Posterior vena cava (tissue), 2 donors: ENCODE measurements at places on chromosomes 4 and X.

GRCh38 chr4:7529368-7530080 is 94.8 kb upstream of the PSAPL1 start:
- DNase-seq: no peak

DNA sequence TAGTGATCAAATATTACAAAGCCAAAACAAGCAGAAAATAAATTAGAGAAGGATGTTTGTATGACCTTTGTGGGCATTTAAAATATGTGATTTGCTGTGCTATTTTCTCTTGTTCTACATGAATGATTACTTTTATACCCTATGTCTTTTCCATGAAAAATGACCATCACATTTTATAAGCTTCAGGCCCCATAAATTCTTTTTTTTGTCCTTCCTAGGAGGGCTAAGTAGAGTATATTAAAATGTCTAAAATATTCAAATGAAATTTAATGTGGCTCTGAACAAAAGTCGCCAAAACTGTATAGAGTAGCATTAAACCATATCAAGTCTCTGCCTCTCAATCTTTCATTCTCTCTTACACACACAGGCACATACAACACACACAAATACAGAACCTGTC is 15.9 kb upstream of the EMCN start:
- DNase-seq: no peak

DNA sequence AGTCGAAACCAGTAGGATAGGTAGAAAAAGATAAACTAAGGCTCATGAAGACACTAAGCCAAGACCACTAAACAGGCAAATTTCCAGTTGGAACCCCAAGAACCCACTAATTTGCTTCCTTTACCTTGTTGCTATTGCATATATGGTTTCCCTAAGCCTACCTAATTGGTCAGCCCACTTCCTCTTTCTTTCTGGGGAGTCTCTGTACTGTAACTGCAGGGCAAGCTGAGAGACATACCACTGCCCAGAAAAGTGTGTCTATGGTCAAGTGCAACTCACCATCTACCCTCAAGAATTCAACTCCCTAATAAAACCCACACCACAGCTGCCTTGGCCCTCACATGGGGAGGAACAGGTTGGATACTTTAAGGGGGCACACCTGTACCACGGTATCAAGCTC is 28.6 kb downstream of the IDS start:
- DNase-seq: no peak

- DNase-seq: no peak
These were observed 12.3 kb downstream of the PPP3CA start for GRCh38 chr4:101334963-101335572.

DNA sequence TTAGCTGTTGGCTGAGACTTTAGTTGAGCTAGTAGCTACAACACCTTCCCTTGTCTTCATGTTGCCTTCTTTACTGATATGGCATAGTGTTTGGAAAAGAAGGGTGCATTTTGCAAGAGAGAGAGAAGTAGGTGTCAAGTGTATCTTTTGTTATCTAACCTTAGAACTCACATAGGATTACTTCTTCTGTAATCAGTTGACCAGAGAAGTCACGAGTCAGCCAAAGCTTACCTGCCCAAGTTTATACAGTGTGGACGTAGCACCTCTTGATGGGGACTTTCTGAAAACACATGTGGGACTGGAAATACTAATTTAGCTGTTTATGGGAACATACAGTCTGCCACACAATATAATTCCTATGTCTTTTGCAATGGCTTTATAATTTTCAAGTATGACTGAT is 56.0 kb downstream of the UGT8 start:
- DNase-seq: no peak

DNA sequence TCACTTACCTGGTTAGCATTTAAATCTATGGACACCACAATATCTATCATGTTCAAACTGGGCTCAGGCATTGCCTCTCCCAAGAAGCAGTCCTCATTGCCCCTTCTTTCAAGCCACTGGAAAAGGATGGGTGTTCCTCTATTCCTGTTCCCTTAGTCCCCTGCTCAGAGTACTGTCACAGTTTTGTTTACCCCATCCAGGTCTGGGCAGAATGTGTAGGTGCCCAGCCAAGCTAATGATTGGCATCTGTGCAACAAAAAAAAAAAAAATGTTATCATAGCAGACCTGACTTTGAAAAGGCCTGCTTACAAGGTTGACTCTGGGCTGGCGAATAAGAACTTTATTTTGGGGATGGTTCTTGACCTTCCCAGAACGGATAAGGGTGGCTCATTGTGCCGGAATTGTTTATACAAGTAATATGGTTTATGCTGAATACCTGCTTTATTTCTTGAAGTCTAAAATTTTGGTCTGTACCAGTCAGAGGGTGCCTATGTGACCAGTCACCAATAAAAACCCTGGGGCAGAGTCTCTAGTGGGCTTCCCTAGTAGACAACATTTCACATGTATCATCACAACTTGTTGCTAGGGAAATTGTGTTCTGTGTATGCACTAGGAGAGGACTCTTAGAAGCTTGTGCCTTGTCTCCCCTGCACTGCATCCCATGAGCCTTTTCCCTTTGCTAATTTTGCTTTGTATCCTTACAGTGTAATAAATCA is 47.9 kb downstream of the JADE3 start:
- DNase-seq: no peak

- DNase-seq: no peak
These were observed 285.2 kb upstream of the GATB start for GRCh38 chr4:152045807-152046571.

GRCh38 chr4:152363086-152363485 is 172.8 kb downstream of the FBXW7 start:
- no peak for DNase-seq

- DNase-seq: peak; percentile 92
These were observed 23.6 kb upstream of the TBC1D14 start for GRCh38 chr4:6885953-6886557.

- DNase-seq: peak; percentile 64
These were observed 48.8 kb upstream of the HMX1 start for GRCh38 chr4:8920289-8920965.

GRCh38 chrX:3638280-3638873 is 75.1 kb downstream of the PRKX start:
- DNase-seq: no peak

GRCh38 chr4:74044677-74045076 is 6.2 kb upstream of the CXCL3 start:
- no peak for DNase-seq

DNA sequence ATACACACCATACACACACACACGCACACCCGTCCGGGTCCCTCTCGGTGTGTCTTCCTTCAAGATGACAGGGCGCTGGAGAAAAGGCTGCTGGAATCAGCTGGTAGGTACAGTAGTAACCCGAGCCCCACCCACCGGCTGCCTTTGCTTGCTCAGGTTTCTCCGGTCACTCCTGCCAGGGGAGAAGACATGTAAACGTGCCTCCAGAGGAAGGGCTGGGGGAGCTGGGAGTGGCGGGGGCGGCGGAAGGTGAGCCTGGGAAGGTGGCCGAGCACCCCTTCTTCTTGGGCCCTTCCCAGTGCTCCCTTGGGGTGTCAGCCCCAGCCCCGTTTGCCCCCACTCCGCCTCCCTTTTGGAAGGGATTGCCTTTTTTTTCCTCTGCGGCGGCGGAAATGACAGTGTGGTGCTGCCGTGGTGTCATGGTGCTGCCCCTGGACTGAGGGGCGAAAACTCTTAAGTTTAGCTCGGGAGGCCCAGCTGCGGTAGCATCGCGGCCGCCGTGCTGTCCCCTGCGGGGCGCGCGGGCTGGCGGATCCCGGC is at the start of gene MID2:
Gene MID2, plus strand, starts transcription at position 169 of the 540 bp plus-strand sequence. CDS start 561 bp downstream, outside the sequence.
- peak; percentile 84 for DNase-seq

DNA sequence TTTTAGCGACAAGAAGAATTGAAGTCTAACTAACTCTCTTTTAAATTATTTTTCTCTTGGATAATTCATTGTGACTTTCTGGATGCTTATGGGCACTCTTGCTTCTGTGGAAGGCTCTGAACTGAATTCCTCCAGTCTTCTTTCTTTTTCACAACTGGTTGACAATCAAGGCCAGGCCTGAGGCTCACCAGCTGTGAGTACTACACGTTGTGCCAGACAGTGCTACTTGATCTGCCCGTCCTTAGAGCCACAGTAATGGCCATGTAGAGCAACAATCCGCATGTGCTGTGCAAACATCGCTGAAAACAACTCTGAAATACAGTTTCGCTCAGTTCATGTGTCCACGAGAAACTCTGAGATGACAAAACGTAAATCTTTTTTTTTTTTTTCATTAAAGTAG is 1336.3 kb upstream of the AGA start:
- DNase-seq: no peak

DNA sequence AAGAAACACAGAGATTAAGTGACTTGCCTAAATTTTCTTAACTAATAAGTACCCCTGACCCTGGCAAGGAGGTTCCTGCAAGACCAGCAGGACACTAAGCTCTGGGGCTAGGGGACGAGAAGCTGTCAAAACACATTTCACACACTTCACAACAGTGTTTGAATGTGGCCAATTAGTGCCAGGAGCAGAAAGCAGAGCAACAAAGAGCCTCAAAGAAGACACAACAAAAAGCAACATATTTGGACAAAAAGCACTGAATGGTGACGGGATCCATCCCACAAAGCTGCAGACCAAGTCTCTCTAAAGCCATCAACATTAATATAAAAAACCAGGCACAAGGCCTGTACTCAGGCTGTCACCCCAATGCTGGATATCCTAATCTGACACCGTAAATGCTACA is 361.9 kb upstream of the RASGEF1B start:
- no peak for DNase-seq

DNA sequence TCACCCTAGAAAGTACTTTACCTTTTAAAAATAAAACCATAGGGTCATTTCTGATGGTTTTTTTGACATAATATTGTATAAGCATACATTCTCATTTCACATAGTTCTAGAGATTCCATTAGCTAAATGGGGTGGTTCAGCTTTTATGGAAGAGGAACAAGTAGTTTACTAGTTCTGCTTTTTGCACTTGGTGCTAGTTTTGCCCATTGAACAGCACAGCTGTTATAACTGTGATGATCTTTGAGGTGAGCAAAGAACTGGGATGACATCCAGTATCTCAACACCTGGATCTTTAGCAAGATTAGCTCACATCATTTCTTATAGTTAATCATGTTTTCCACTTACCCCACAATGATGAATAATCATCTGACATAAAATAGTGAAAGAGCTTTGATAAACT is 40.9 kb downstream of the MOB1B start:
- DNase-seq: no peak

DNA sequence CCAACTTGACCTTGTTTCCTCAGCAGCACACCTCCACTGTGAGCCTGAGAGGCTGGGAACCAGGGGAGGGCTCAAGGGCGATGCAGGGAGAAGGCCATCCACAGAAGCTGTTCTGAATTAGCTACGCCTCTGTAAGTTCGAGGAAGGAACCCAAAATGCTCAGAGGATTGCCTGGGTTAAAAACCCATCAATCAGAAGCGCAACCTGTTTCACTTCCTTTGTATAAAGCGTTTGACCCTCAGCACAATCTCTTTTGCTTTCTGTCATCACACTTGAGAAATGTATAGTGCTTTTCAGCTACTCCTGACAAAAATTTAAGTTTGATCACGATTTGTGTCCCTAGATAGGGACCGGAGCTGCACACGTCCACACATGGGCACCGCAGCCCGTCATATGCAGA is 48.0 kb upstream of the MAP3K15 start:
- DNase-seq: no peak

- no peak for DNase-seq
These were observed 625 bp upstream of the GABRA4 start for GRCh38 chr4:46994007-46994405.

DNA sequence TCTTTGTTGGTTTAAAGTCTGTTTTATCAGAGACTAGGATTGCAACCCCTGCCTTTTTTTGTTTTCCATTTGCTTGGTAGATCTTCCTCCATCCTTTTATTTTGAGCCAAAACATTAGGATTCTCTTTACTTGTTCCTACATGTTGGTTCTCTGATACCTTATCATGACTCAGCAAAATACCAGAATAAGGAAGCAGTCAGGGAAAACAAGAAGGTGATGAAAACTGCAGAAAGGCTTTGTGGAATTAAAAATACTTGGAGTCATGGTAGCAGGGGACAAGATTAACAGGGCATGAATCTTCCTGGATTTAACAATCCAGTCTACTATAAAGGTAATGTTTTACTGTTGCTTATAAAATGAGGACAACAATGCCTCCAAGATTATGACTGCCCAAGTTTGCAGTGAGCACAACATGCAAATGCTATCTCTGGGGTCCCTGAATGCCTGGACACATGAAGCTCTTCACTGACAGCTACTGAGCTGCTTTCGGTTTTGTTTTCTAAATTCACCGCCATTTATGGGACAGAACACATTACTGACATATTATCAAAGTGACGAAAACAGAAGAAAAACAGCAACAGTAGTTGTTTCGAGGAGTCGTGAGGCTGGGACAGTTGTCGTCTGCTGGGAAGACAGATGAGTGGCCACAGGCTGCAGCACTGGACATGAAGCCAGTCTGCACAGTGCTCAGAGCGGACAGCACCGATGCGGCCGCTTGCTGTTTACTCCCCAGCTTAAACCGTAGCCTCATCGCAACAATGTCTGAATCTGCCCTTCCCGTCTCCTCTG is 174.5 kb upstream of the DKK2 start:
- no peak for DNase-seq

DNA sequence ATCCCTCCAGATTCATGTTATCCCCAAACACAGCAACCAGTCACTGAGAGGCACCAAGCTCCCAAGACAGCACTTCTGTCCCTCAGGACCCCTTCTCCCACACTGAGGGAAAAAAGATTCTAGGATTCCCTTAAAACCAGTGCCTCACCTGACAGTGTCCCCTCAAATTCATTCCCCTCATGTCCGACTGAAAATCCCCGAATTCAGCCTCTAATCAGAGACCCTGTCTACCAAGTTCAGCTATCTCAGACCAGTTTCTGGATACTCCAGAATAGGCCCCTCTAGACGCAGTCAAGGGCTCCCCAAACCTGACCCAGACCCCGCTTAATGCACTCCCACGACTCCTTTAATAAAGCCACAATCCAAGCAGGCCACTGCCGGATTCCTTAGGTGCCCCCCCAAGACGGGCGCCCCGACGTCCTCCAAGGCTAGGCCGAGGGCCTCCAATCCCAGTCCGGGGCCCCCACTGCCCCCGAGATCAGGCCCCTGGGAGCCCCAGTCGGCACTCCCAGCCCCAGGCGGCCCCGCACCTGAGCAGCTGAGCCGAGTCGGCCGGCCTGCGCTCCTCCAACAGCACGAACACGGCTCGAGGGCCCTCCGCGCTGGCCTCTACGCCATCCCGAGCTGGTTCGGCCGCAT is 457 bp downstream of the TFE3 start:
- DNase-seq: no peak

GRCh38 chr4:16229604-16230003 is 3.3 kb upstream of the TAPT1 start:
- DNase-seq: no peak

DNA sequence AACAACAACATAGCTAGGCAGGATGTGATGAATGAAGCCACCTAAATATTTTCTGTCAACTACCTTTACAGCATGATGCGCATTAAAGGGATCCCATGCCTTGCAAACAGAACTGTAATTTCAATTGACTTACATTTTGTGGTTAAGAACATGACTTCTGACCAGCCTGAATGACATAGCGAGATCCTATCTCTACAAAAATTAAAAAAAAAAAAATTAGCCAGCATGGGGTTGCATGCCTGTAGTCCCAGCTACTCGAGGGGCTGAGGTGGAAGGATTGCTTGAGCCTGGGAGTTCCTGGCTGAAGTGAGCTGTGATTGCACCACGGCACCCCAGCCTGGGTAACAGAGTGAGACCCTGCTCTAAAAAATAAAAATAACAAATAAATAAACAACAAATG is 680.6 kb downstream of the IQCM start:
- DNase-seq: no peak

GRCh38 chr4:133623847-133624246 is 474.8 kb downstream of the PCDH10 start:
- DNase-seq: no peak
